CD4-positive, alpha-beta T cell treated with Interleukin-12 subunit alpha and Interleukin-12 subunit beta, for 1 hour (primary cell): ENCODE measurements at places on chromosomes 1 and 21.

GRCh38 chr1:206421616-206422340 is 48.5 kb upstream of the IKBKE start:
- DNase-seq, result no peak

GRCh38 chr1:25544819-25545218 is 1.4 kb downstream of the LDLRAP1 start:
- no peak for DNase-seq

DNA sequence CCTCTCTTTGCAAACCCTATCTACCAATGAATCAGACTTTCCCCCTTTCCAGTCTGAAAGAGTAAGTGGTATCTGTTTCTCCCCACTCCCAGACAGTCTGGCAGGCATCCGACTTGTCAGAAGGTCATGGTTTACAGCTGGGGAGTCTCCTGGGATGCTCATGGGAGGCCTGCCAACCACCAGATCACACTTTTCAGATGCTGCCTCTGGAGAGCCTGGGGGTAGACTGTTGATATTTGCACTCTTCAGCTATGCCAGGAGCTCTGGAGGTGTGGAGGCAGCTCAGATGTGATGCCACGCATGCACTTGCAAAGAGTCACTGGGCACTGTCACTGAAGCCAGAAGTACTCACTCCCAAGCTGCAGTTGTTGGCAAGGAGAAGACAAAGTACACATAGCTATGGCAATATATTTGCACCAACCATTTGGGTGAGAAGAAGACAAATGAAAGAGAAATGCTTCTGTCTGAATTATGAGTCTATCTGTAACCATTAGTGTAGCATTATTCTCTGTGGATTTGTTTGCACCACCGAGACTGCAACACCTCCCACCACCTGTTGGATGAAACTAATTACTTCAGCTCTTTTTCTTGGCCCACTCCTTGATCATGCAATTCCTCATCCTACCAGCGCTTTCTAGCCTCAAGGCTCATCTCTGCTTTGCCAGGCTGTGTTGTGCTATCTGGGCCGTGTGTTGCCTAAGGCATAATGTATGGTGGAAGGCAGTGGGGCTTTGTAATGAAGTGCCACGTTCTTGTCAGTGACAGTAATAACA is 133.0 kb upstream of the SPAG17 start:
- DNase-seq, result no peak

DNA sequence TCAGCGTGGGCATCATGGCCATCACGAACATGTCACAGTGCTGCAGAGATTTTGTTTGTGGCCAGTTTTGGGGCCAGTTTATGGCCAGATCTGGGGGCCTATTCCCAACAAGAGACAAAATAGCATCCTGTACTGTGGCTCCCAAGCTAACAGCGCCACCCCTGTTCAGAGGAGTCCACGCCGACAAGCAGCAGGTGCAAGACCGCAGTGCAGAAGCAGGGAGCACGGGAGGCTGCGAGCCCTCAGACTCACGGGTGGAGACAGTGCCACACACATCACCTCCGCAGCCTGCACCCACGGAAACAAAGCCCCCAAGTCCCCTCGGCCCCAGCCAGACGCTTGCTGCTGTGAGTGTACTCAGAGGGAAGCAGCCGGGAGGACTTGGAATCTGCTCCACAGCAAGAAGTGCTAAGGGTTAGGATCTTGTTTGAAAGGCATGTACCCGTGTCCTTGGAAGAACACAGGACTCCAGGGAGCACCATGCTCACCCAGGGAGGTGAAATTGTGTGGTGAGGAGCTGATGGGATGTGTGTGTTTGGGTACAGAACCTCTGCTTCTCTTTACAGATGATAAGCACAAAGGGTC is 7.1 kb downstream of the TCP10L start:
- DNase-seq, result peak; percentile 25

DNA sequence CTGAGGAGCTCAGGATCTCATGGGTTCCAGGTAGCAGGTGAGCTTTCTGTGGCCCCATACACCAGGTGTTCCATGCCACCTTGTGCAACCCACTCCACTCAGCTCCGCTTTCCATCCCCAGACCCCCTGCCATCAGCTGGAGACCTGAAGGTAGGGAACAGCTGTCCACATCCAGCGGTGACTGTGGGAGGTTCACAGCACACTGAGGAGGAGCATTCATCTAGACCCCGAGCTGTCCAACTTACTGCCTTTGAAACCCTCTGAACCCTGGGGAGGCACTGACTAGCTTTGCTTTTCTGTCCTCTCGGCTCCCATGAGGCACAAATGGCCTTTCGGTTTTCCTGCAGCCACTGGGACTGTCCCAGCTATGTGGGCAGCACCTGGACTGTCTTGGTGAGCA is 27.9 kb upstream of the ABCG1 start:
- DNase-seq, result no peak

- no peak for DNase-seq
Observed at GRCh38 chr21:46655230-46655629, 19.8 kb downstream of the PRMT2 start.

- DNase-seq, result no peak
Observed at GRCh38 chr1:235073968-235074522, 54.6 kb downstream of the TOMM20 start.

GRCh38 chr1:8461351-8462110 is 143.6 kb downstream of the SLC45A1 start:
- no peak for DNase-seq

GRCh38 chr1:56920591-56921001 is 45.2 kb downstream of the C8B start:
- DNase-seq, result no peak

DNA sequence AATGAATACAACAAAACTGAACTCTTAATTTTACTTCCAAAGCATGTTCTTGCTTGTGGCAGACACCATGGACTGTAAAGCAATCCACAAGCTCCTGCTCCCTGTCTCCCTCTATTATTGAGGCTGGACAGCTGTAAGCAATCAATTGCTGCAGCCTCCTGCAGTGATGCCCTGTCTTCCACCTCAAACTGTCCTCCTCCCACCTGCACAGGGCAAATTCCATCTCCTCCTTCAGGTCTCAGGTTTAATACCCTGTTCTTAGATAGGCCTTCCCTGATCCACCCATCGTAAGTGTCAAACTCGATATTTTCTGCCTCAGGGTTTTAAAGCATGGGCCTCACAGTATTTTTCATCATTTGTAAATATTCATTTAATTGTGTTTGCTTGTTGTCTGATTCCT is 81.8 kb downstream of the LYST start:
- DNase-seq, result no peak

GRCh38 chr1:12026586-12026985 is 7.3 kb downstream of the MIIP start:
- no peak for DNase-seq

DNA sequence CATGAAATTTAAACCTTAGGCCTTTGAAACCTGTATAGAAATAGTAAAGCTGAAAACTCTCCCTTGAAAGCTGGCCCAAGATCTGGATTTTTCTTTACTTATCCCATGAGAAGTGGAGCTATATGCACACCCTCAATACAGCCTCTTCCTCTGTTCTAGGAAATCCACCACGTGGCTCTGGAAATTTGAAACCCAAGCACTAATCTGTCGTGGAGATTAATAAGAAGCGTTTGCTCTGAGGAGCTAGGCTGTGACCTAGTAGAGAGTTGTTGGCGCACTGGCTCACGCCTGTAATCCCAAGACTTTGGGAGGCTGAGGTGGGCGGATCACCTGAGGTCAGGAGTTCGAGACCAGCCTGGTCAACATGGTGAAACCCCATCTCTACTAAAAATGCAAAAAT is 291.3 kb upstream of the PLXNA2 start:
- no peak for DNase-seq

DNA sequence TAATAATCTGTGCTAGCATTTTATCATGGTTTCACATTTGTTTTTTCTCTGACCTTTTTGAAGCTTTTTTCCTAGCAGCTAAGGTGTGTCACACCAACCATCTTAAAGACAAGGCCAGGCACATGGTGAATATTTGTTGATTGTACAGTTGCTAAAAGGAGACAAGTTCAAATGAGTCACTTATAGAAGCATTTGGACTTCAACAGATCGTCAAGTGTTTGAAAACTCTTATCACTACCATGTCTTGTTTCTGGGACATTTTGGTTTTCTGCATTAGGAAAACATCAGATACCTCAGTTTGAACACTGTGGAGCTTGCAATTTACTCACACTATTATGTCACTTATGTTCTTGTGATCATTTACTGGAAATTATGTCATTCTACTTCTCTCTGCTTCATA is 407.3 kb downstream of the USP25 start:
- DNase-seq, result no peak

GRCh38 chr1:88691540-88691939 is 7.5 kb downstream of the PKN2 start:
- no peak for DNase-seq

DNA sequence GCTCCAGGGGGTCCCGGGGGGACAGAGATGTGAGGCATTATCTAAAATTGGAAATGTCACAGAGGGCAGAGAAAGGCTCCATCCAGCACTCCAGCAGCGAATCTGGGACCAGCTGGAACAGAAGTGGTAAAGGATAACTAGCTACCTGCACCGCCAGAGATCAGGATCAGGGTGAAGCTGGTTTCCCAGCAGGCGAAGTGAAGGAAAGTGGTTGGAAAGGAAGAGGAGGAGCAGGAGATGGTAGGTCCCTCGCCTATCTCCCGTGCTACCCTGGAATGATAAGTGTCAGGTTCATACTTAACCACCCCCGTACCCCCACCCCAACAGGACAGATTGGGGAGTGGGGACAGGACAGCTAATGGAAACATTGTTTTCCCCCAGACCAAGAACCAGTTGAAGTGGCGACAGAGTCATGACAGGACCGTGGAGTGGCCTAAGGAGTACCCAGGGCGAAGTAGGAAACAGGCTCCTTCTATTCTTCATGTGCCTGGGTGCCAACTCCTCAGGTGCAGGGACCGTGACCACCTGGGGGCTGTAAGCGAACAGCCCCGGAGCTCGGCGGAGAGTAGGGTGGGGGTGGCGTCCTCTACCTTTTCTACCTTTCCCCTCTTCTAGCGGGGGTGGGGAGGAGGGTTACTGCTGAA is 717 bp downstream of the B4GALT3 start:
- no peak for DNase-seq

DNA sequence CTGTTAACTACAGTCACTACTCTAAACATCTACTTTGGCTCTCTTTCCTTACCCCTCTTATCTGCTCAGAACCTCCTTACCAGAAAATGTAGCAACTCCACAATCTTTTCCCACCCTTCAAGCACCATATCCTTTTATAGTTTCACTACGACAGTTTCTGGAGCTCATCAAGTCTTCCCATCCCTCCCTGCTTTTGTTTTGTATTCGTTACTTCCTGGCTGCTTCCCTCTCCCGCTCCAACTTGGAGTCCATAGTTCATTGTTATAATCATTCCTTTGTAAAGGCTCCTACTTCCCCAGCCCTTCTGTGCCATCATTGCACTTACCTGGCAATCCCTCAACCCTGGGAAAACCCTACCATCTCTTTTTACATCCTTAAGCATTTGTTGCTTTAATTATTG is 18.0 kb downstream of the MPZL1 start:
- DNase-seq, result no peak

- DNase-seq, result no peak
Observed at GRCh38 chr1:231923491-231924041, 297.0 kb downstream of the DISC1 start.
